Stimulated activated CD4-positive, alpha-beta T cell treated with anti-CD3 and anti-CD28 coated beads, TNF-alpha, amount 100 ng/mL, for 4 hours (primary cell): ENCODE measurements at places on chromosomes 2 and 18.

GRCh38 chr2:225309516-225309915 is 90.0 kb upstream of the NYAP2 start:
- DNase-seq = no peak

- no peak for DNase-seq
Measured at GRCh38 chr2:10573709-10574108, 116.1 kb downstream of the NOL10 start.

DNA sequence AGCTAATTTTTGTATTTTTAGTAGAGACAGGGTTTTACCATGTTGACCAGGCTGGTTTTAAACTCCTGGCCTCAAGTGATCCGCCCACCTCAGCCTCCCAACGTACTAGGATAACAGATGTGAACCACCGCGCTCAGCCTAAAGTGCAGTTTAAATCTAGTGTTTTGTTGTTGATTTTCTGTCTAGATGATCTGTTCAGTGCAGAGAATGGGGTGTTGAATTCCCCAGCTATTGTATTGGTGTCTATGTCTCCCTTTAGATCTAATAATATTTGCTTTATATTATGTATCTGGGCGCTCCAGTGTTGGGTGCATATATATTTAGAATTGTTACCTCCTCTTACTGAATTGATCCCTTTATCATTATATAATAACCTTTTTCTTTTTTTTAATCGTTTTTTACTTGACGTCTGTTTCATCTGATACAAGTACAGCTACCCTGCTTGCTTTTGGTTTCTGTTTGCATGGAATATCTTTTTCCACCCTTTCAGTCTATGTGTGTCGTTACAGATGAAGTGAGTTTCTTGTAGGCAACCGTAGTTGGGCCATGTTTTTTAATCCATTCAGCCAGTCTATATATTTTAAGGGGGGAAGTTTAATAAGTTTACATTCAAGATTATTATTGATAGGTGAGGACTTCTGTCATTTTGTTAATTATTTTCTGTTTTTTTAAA is 34.3 kb downstream of the GALM start:
- DNase-seq = no peak

DNA sequence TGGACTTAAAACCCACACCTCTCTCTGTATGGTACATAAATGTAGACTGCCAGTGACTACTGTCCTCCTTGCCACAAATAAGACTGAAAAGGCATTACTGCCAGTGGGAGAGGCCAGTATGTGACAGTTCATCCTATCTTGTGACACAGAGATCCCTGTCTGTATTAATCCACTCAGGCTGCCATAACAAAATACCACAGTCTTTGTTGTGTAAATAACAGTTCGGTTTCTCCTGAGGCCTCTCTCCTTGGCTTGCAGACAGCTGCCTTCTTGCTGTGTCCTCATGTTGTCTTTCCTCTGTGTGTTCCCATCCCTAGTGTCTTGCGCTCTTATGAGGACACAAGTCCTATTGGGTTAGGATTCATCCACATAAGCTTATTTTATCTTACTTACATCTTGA is 46.4 kb upstream of the IL1RL1 start:
- DNase-seq = no peak

GRCh38 chr2:202135091-202135874 is 62.2 kb downstream of the KIAA2012 start:
- DNase-seq = no peak

- DNase-seq = no peak
Measured at GRCh38 chr2:68279691-68280090, 27.4 kb upstream of the PPP3R1 start.

DNA sequence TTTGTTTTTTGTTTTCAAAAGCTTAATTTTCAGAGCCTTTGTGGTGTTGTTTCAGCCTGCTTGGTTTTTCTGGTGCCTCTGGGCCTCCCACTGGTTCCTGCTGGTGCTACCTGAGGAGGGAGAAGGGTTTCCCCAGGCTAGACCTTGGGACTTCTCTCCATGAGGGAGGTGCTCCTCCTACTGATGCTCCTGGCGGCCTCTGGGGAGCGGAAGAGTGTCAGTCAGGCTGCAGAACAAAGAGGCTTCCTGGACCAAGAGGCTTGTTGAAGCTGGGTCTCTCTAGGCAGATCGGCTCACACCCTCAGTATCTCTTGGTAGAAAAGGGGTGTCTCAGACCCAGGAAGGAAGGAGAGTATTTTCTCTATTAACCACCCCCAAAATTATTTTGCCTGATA is 32.2 kb downstream of the RFX8 start:
- DNase-seq = no peak

GRCh38 chr2:109275120-109276012 is 146.4 kb downstream of the SH3RF3 start:
- DNase-seq = no peak

- no peak for DNase-seq
Measured at GRCh38 chr2:34848132-34848531, 1249.0 kb upstream of the FAM98A start.
